ENCODE measurements at places on chromosomes 6 and 20. TPM values are rescaled to one million over a fixed set of nuclear protein-coding genes. Genes with fewer than 3 reads are reported as not detected.

The C20orf144 gene
- 0.09 TPM for total RNA-seq

DNA sequence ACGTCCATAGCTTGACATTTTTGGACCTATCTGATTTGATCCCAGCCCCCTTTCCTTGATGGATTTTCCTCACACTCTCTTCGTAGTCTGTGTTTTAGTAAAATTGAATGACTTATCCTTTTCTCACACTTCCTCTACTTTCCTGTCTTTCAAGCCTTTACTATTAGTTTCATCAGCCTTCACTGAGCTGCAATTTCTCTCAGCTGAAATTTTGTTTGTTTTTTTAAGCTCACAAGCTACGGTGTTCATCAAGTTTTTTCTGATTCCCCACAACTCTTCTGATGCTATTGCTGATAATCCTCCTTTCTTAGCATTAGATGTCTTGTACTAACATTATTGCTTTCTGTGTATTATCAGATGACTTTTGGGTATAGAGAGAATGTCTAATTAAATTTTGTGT lies 263.7 kb downstream of the TBX18 start:
- no peaks in the 10 kb centered on the region for H3K36me3 ChIP-seq
- no peak overlapping the region for H3K4me3 ChIP-seq
- H3K4me1 ChIP-seq: no peaks in the 10 kb centered on the region
- no peaks in the 10 kb centered on the region for H3K27me3 ChIP-seq
- DNase-seq: no peak

The PDYN gene
- total RNA-seq: not detected

DNA sequence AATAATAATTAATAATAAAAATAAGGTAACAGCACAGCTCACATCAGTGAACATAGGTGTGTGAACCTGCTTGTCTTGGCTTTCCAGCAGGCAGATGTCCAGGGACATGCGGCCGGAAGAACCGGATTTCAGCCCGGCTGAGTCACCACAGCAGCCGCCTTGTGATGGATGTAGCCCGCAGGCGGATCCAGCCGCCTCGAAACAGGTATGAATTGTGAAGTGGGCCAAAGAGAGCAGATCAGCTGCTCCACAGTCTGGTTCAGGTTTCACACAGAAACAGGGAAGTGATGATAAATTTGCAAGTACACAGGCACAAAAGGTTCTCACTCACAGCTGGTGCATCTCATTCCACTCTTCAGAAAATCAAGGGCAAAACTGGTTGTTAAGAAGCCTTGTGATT lies 55.1 kb downstream of the ID4 start:
- H3K4me1 ChIP-seq: no peaks in the 10 kb centered on the region
- no peak overlapping the region for H3K27ac ChIP-seq
- H3K27me3 ChIP-seq: no peaks in the 10 kb centered on the region

GRCh38 chr6:14500809-14501208 lies 383.2 kb downstream of the CD83 start:
- H3K4me1 ChIP-seq: no peaks in the 10 kb centered on the region
- H3K27me3 ChIP-seq: no peaks in the 10 kb centered on the region
- H3K36me3 ChIP-seq: no peaks in the 10 kb centered on the region
- DNase-seq: no peak
- H3K4me3 ChIP-seq: no peak overlapping the region
- no peak overlapping the region for H3K27ac ChIP-seq

- no peaks in the 10 kb centered on the region for H3K36me3 ChIP-seq
- H3K27me3 ChIP-seq: no peaks in the 10 kb centered on the region
- H3K27ac ChIP-seq: no peak overlapping the region
- H3K4me3 ChIP-seq: no peak overlapping the region
Observed at GRCh38 chr6:111050261-111051023, 36.9 kb upstream of the SLC16A10 start.

- H3K27ac ChIP-seq: no peak overlapping the region
- peaks cover 6% of the 10 kb centered on the region for H3K4me1 ChIP-seq
- H3K4me3 ChIP-seq: no peak overlapping the region
- H3K36me3 ChIP-seq: no peaks in the 10 kb centered on the region
Observed at GRCh38 chr6:31468311-31468710, 29.6 kb upstream of the MICB start.

The GHRH gene
- total RNA-seq: not detected

The EPB41L1 gene
- total RNA-seq: 20.8 TPM

DNA sequence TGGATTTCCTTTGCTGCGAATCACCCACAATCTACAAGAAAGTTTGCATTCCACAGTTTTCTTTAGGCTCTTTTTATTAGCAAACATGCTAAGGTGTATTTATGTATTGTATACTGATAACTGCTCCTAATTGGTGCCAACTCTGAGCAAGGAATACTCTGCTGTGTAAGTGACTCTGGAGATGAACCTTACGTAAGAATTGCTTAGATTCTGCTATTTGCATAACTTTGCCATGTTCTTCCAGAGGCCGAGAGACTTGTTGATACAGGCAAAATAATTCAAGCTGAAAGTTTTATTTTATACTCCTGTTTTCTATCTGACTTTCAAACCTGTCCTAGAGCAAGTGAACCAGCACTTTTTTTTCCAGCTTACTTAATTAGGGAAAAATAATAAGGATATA lies 461.3 kb downstream of the GJA1 start:
- H3K27ac ChIP-seq: no peak overlapping the region
- H3K36me3 ChIP-seq: no peaks in the 10 kb centered on the region
- DNase-seq: no peak
- no peak overlapping the region for H3K4me3 ChIP-seq
- no peaks in the 10 kb centered on the region for H3K4me1 ChIP-seq
- no peaks in the 10 kb centered on the region for H3K27me3 ChIP-seq

DNA sequence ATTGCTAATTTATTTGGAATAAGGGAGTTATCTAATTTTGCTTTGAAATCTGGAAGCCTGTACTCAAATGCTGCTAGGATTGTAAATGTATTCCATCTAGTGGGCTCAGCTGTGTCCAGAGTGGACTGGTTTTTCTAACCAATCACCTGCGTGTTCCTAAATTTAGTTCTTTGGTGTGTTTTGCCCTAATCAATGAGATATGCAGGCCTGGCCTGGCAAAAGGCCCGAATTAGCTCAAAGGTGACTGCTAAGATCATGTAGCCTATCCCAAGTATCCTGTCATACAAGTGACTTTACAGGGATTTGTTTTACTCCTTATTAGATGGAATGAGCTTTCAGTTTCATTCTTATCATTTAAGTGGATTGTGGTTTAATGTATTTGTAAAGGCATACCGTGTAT lies 51.3 kb upstream of the ARMC2 start:
- no peaks in the 10 kb centered on the region for H3K27me3 ChIP-seq
- H3K4me1 ChIP-seq: peaks cover 77% of the 10 kb centered on the region
- H3K4me3 ChIP-seq: no peak overlapping the region
- no peak for DNase-seq

The TAB2 gene
- 23.7 TPM for total RNA-seq

DNA sequence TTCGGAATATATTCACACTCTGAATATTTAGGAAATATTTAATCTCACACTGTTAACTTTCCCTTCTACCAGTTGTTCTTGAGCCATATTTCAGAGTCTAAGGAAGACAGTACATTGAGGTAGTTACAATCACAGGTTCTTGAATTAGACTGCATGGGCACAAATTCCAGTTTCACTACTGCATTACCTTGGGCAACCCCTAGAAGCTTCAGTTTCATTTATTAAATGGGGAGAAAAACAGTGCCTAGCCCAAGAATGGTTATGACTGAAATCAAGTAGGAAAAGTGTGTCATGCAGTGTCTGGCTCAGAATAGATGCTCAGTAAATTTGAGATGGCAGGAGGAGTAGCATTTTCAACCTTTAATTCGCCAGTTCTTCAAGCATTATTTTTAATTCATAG lies 124.5 kb upstream of the SAMD5 start:
- no peak overlapping the region for H3K4me3 ChIP-seq
- no peak for DNase-seq
- H3K27ac ChIP-seq: no peak overlapping the region
- peaks cover 7% of the 10 kb centered on the region for H3K36me3 ChIP-seq
- H3K27me3 ChIP-seq: no peaks in the 10 kb centered on the region
- no peaks in the 10 kb centered on the region for H3K4me1 ChIP-seq

- H3K27ac ChIP-seq: no peak overlapping the region
- no peak overlapping the region for H3K4me3 ChIP-seq
- no peak for DNase-seq
- no peaks in the 10 kb centered on the region for H3K36me3 ChIP-seq
- no peaks in the 10 kb centered on the region for H3K27me3 ChIP-seq
Observed at GRCh38 chr6:20932284-20932683, 398.0 kb downstream of the CDKAL1 start.

The CLIC5 gene
- not detected for total RNA-seq

- H3K27ac ChIP-seq: no peak overlapping the region
- H3K4me1 ChIP-seq: peaks cover 68% of the 10 kb centered on the region
- H3K36me3 ChIP-seq: no peaks in the 10 kb centered on the region
- no peaks in the 10 kb centered on the region for H3K27me3 ChIP-seq
- no peak overlapping the region for H3K4me3 ChIP-seq
Observed at GRCh38 chr20:3166338-3166912, 6.8 kb upstream of the FASTKD5 start.

GRCh38 chr20:37378420-37378784 lies 32.5 kb downstream of the SRC start:
- peaks cover 57% of the 10 kb centered on the region for H3K4me1 ChIP-seq
- peaks cover 23% of the 10 kb centered on the region for H3K36me3 ChIP-seq
- no peak overlapping the region for H3K4me3 ChIP-seq
- H3K27ac ChIP-seq: peak overlapping the region; percentile 48

DNA sequence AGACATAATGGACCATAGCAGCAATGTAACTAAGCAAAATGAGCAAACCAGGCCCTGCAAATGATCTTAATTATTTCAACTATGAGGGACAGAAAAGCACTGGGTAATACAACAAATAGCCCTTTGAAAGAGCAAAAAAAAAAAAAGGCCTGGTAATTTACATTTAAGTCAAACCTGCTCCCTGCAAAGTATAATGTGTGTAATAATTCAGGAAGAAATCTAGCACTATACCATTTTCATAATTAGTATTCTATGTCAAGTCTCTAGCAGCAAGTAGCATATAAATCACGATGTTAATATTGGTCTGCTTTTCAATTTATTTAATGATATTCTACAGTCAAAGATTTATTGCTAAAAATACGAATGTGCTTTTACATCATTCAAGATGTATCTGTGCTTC lies 489.6 kb downstream of the BMP2 start:
- no peaks in the 10 kb centered on the region for H3K36me3 ChIP-seq
- no peaks in the 10 kb centered on the region for H3K27me3 ChIP-seq
- DNase-seq: no peak
- H3K27ac ChIP-seq: no peak overlapping the region

The FAM209B gene
- 0.32 TPM for total RNA-seq

The SNX14 gene
- 61.9 TPM for total RNA-seq

DNA sequence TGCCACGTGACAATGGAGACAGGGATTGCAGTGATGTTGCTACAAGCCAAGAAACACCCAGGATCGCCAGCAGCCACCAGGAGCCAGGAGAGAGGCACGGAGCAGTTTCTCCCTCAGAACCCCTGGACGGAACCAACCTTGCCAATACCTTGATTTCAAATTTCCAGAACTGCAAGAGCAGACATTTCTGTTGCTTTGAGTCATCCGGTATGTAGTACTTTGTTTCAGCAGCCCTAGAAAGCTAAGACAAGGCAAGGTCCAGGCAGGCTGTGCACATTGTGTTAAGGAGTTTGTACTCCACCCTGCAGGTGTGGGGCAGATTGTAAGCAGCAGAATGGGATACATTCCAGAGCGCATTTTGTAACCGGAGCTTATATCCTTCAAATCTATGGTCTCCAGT lies 48.3 kb downstream of the TRERF1 start:
- H3K27me3 ChIP-seq: peaks cover 24% of the 10 kb centered on the region
- H3K27ac ChIP-seq: no peak overlapping the region
- H3K36me3 ChIP-seq: no peaks in the 10 kb centered on the region

The ZNF165 gene
- 8.6 TPM for total RNA-seq

DNA sequence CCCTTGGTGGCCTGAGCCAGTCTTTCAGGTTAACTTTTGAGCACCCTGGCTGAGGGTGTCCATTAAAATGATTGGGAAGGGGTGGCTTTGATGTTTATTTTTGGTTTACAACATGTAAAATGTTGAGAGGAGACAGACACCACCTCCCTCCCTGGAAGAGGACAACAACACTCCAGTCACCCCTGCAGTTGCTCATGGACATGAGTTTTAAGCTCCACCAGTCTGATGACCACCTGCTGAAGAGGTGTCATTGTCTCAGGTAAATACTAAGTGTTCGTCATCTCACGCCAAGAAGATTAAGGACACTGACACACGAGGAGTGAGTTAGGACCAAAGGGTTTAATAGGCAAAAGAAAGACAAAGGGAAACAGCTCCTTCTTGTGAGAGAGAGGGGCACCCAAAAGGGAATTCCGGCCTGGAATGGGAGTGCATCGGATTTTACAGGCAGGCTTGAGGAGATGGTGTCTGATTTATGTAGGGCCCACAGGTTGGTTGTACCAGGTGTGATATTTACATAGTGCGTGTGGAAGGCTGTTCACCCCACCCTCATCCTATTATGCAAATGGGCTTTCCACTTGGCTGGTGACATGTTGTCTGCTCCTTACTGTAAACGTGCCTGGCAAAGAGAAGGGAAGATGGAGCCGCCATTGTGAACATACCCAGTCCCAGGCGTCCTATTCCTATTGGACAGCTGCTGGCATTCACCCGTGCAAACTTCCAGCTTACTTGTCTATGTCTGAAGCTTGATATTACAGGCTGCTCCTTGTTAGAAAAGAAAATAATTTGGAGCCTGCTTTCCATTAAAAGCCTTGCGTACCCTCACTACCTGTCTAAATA lies 6.6 kb downstream of the HLA-B start:
- no peak overlapping the region for H3K27ac ChIP-seq
- H3K4me3 ChIP-seq: no peak overlapping the region
- H3K4me1 ChIP-seq: peaks cover 9% of the 10 kb centered on the region
- no peaks in the 10 kb centered on the region for H3K27me3 ChIP-seq
- H3K36me3 ChIP-seq: no peaks in the 10 kb centered on the region

The RPS6KA2 gene
- 0.03 TPM for total RNA-seq

The EFCAB8 gene
- 0.22 TPM for total RNA-seq

- no peaks in the 10 kb centered on the region for H3K36me3 ChIP-seq
- peaks cover 65% of the 10 kb centered on the region for H3K4me1 ChIP-seq
- no peak for DNase-seq
- H3K27me3 ChIP-seq: no peaks in the 10 kb centered on the region
- H3K4me3 ChIP-seq: no peak overlapping the region
- no peak overlapping the region for H3K27ac ChIP-seq
Observed at GRCh38 chr6:36033935-36034334, 6.3 kb downstream of the MAPK14 start.

- H3K27me3 ChIP-seq: peaks cover 80% of the 10 kb centered on the region
- H3K27ac ChIP-seq: no peak overlapping the region
- DNase-seq: no peak
- no peaks in the 10 kb centered on the region for H3K36me3 ChIP-seq
- H3K4me1 ChIP-seq: no peaks in the 10 kb centered on the region
Observed at GRCh38 chr20:46209930-46210671, 92.0 kb downstream of the CD40 start.

DNA sequence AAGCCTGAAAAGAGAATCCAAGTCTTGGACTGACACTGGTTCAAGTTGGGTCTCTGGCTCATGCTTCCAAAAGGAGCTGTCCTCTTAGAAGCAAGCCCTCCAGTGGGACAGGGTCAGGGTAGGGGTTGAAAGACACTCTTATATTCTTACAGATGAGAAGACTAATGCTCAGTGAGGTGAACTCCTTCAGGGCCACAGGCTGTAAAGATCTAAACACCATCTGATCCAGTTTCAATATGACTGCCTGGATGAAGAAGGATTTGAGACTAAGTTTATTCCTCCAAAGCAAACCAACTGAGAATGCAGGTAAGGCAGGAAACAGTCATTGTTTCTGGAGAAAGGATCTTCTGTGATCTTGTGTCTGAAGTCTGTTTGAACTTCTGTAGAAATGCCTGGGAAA lies 99.0 kb upstream of the TAB2 start:
- H3K4me3 ChIP-seq: no peak overlapping the region
- no peak for DNase-seq
- peaks cover 4% of the 10 kb centered on the region for H3K4me1 ChIP-seq
- no peaks in the 10 kb centered on the region for H3K36me3 ChIP-seq
- H3K27ac ChIP-seq: no peak overlapping the region
